ENCODE measurements at places on chromosomes 4 and X.
A peak's percentile ranks its signal among the peaks of the same experiment; 100 is the strongest.

DNA sequence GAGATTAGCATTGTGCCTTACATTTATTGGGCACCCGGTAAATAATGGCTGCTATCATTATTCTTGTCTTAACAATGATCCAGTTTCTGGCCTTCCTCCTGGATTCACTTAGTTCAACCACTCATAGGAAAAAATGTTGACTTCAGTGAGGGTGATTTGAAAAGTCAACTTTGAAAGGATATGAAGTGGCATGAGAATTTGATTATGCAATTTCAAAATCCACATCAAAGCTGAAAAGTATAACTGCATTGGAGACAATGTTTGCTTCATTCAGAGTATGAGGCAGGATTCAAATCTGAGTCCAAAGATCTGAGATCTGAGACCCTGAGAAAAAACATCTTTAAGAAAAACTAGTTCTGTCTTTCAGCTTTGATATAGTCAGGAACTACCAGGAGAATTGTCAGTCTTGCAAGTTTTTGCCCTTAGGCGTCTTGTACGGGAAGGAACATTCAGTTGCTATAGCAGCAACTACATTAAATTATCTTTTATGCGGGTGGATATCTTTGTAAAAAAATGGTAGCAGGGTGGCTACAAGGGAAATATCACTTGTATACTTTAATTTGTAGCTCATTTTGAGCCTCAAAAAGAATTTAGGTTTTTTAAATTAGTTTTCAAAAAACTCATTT, 587.5 kb upstream of the LCORL start:
- DNase-seq = no peak

GRCh38 chr4:26867914-26868684, 7.5 kb downstream of the STIM2 start:
- DNase-seq = no peak

- DNase-seq = no peak
Measured at GRCh38 chrX:123771449-123772064, 38.7 kb upstream of the THOC2 start.

- DNase-seq = no peak
Measured at GRCh38 chrX:142238536-142238935, 33.4 kb upstream of the MAGEC2 start.

GRCh38 chr4:88734403-88734949, 36.8 kb upstream of the NAP1L5 start:
- no peak for DNase-seq

- no peak for DNase-seq
Measured at GRCh38 chr4:38734446-38734845, 48.3 kb downstream of the TLR10 start.

DNA sequence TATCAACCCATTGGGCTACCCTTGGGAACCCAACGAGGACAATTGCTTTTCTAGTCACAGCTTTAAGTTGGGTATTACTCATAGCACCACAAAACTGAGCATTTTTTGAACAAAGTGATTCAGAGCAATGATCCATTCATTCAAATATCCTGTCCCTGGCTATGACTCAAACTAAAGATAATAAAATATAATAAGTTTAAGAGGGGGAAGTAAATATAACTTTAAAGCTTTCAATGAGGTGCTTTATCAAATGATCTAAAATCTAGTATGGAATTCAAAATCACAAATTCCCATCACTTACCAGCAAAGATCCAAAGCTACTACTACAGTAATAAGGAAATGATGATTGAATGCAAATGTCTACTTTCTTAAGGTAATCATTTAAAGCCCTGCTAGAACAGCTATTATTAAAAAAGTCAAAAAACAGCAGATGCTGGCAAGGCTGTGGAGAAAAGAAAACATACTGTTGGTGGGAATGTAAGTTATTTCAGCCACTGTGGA, 39.8 kb upstream of the S100G start:
- peak; percentile 26 for DNase-seq

GRCh38 chr4:98739751-98740150, 81.3 kb upstream of the TSPAN5 start:
- no peak for DNase-seq

DNA sequence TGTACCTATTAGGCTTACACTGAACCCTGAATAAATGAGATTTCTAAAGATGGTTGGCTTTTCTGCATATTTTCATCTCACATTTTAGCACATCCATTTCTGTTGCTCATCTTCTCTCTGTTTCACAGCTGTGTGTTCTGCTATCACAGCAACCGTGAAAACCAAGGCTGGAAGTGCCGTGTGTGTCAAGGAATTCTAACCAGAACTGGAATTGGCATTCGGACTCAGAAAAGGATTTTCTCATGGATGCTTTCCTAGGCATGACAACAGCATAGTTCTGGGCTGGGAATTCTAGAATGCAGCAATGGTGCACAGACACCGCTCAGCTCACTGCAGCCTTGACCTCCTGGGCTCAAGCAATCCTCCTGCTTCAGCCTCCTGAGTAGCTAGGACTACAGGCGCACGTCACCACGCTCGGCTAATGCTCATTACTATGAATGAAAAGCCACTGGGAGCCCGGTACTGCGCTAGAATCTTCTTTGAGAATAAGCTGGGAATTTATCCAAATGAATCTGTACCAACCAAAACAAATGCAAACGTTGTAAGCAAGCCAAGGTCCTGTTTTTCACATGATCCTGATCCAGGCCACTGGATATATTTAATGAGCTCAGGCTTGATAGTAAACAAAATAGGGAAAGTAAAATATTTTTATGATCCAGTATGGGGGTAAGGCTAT, 105.2 kb downstream of the RBM47 start:
- no peak for DNase-seq

DNA sequence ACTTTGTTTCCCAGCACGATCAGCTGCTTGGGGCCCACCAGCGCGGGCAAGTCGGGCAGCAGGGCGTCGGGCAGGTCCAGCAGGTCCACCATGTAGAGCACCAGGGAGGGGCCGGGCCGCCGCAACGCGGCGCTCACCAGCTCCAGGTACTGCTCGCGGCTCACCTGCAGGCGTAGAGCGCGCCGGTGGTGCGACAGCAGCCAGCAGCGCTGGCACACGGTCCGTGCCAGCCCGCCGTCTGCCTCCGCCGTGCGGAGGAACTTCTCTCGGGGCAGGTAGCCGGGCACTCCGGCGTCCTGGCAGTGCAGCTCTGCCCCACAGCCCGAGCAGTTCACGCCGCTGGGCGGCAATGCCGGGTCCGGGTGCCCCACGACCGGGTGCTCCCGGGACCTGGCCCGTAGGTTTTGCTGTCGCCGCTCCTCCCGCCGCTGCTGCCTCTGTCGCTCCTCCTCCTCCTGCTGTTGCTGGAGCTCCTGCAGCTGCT, 527 bp downstream of the NOA1 start:
- DNase-seq = peak; percentile 54

DNA sequence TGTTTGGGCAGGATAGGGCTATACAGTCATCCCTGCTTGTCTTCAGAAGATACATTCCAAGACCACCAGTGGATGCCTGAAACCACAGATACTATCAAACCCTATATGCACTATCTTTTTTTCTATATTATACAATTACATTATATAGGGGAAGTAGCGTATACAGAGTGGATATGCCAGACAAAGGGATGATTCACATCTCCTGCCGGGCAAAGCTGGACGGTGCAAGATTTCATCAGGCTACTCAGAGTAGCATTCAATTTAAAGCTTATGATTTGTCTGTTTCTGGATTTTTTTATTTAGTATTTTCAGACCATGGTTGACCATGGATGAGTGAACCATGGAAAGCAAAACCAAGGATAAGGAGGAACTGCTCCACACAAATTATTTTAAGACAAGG, 7.0 kb upstream of the AMTN start:
- no peak for DNase-seq

- DNase-seq = no peak
Measured at GRCh38 chrX:102696306-102696705, 15.9 kb upstream of the GPRASP2 start.

DNA sequence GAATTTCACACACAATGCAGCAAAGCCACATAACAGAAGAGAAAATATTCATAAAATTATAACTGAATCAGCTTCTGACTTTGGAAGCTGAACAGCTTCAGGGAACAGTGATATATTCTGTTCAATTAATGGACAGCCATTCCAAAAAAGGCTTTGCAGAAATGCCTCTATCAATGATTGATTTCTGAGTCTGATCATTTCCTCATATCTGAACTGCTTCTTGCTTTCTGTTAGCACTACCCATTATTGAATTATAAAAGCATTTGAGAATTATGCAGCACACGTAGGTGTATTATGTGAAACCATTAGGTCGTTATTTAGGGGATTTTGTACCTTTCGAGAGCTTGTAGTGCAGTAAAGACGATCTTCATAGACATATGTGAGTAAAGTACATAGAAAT, 159.6 kb downstream of the STIM2 start:
- DNase-seq = no peak
